ENCODE measurements at places on chromosomes 3 and 15.

DNA sequence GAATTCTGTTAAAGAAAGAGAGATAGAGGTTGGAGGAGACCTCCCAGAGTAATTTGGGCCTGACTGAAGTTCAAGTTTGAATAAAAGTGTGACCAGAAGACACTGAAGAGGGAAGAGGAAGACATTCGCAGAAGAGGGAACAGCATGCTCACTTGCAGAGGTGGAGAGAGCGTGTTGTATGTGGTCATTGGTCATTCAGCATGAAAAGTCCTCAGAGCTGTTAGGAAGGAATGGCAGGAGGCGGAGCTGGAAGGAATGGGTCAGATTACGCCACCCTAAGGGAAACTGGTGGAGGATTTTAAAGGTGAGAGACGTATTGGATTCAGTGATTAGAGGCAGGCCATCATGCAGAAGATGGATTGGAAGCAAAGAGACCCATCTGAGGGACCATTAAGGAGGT lies 41.6 kb downstream of the IQCH start:
- no peak for DNase-seq

DNA sequence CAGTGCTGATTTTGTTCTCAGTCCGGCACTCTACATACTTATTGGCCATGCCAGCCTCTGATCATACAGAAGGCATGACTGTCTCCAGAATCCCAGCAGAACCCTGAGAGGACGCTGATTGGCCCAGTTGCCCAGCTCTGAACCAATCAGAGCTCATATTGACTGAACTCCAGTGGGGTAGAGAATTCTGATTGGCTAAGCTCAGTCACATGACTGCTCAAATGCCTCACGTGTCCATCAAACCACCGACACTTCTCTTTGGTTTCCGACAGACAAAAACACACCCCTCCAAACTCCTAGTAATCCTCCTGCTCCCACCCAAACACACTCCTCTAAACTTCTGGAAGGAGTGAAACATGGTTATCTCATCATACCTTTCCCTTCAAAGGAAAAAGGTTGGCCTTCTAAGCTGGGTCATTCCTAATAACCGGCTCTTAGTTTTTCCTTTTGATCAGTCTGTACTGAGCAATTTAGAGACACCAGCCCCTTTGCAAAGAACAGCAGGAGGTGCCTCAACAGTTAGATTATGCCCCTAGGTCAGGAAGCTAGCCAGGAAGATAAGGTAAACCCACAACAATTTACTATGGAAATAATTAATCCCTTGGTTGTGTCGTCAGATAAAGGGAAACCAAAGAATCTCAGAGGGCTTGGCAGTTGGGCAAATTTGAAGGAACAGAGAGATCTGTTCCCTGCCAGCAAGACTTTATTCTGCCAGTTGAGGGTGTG lies 187.8 kb downstream of the TLE3 start:
- no peak for DNase-seq

DNA sequence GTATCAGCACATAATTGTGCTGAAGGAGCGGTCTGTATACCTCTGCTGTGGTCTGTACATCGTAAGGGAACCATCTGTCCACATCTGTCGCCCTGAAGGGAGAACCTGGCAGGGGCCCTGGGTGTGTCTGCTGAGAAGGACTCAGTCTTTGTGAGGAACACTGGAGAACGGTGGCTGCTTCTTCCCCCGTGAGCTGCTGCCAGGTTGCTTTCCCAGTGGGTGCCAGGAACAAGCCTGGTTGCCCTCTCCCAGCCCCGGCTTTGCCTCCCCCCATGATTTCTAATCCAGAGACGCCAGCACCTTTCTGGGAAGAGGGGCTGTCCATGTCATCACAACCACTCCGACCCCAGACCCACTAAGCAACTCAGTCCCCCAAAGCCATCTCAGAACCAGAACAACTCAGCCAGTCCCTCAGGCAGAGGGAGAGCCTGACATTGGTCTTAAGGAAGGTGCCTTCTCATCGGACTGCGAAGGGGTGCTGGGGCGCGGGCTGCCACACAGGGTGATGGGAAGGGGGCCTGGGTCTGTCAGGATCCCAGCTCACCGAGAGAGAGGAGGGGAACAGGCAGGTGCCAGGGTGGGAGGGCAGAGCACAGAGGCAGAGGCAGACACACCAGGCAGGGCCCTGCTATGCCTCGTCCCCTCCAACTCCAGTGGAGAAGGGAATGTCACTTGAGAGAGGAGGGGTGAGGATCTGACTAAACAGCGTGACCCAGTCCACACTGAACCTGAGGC lies 8.5 kb downstream of the TNK2 start:
- DNase-seq, result no peak

DNA sequence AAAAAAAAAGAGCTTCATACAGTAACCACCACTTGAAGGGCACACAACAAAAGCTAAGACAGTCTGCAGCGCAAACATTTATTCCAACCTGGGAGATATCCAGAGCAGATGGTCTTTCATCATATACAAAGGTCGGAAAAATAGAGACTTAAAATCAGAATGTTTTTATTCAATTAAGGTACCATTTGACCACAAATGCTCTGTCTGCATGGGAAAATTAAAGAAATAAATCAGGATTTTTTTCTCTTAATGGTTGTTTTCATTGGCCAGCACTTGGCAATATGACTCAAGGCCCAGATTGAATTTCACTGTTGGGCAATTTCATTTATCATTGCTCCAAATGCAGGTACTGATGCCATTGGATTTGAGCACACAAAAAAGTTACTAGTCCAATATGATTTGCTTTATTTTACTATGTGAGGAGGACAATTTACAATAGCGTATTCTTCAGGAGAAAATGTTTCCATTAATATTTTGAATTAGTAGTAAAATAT lies 145.9 kb upstream of the AGTR1 start:
- DNase-seq, result peak; percentile 30

- DNase-seq, result peak; percentile 37
Observed at GRCh38 chr3:94184781-94185180, 121.9 kb downstream of the NSUN3 start.

DNA sequence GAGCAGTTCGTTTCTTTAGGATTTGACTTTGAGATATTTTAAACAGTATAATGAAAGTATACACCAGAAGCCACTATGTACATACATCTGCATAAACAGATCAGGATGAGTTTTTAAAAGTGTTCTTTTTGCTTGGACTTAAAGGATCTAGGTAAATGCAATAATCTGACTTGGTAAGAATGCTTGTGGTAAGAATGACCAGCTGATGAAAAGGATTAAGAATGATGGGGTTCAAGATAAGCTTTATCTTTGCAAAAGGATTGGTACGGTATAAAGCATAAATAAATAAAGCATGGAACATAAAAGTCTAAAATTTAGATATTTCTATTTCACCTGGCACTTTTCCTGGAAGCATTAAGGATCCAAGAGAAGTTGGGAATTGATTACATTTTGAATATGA lies 9.8 kb upstream of the MME start:
- peak; percentile 32 for DNase-seq

Data from choroid plexus epithelial cell (primary cell).